ENCODE measurements at places on chromosomes 6 and 20.

GRCh38 chr20:39248171-39248861, 286.2 kb downstream of the DHX35 start:
- DNase-seq = no peak

GRCh38 chr20:46552460-46553420, 2.3 kb upstream of the OCSTAMP start:
- DNase-seq = no peak

DNA sequence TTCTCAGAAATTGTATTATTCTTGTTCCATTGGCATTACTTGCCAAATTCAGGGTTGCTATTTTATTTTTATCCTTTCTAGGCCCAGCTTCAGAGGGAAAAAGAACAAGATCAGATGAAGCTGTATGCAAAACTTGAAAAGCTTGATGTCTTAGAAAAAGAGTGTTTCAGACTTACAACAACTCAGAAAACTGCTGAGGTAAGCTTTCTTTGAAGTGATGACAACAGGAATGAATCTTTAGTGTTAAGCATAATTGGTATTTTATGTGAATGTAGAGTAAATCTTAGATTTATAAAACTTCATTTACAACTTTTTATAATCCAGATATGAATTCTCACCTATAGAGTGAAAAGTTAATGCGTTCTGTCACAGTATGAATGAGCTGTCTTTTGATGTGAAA, 58.4 kb downstream of the CEP57L1 start:
- DNase-seq = no peak

GRCh38 chr6:72699159-72699558, 77.3 kb downstream of the KCNQ5 start:
- no peak for DNase-seq

DNA sequence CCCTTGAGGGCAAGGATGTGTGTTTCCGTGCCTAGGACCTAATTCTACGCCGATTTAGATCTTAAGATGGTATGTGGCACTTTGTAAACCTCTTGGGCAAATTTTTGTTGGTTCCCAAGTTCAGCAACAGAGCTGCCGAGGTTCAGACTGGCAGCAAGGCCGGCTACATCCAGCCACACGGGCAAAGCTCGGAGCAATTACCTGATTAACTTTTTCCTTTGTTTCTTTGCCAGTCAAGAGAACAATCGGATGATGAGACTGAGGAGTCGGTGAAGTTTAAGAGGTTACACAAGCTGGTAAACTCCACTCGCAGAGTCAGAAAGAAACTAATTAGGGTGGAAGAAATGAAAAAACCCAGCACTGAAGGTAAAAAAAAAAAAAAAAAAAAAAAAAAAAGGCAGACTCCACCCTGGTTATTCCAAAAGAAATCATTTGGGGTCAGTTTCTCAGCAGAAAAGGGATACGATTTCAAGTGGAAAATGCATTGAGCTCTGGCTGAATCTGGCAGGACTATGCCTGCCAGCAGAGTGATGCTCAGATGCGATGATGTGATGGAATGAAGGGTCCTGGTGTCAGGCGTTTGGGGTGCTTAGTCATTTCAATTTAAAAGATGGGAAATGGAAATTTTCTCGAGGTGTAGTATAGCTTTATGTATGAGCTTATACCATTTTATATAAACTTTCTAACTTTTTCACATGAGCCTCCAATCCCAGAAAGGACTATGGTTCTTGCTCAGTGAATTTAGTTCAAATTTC, 171.6 kb downstream of the SASH1 start:
- DNase-seq = no peak

DNA sequence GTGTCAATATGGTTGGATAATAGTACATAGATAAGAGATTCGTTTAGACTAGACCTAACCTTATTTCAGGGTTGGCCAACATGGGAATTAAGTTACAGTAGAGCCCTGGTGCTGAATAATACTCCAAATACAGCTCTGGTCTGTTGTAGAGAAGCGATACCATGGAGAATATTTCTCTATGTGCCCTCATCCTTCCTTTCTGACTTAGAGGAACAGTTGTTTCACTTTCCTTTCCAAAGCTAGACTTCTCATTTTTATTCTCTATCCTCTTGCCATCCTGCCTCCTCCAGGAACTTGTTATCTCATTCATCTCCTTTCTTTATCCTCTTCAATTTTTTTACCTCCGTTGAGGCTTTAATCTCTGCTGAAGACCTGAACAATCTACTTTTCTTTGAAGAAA, 68.9 kb downstream of the EDN1 start:
- DNase-seq = no peak

- no peak for DNase-seq
These were observed 4.9 kb downstream of the CENPQ start for GRCh38 chr6:49468042-49468441.

DNA sequence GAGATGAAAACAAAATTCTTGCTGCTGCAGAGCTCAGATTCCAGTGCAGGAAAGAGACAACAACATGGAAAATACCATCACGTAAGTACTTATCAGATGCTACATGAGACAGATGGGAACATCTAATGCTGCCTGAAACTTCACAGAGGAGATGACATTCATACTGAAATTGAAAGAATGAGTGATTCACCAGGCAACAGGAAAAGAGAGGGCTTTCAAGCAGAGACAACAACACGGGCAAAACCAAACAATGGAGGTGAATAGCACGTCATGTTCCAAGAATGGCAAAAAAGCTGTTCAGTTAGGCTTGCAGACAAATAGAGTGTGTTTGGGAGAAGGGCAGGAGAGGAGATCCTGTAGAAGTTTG, 39.3 kb downstream of the GTF2H5 start:
- DNase-seq = no peak

DNA sequence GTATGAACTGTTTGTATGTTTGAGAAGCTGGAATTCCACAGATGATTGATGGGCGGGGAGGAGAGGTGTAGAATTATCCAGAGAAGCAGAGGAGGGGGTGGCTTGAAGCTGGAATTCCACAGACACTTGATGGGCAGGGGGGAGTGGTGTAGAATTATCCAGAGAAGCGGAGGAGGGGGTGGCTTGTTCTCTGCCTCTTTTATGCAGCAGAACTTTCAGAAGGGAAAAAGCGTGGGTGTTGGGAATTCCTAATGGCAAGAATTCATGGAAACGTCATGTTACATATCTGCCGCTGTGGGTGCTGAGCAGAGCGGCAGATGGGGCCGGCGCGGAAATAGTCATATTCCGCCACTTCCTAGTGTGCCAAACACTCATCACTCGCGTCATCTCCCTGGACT, 167.9 kb upstream of the KCNG1 start:
- no peak for DNase-seq

GRCh38 chr20:58613061-58613854, 37.8 kb upstream of the STX16 start:
- no peak for DNase-seq

DNA sequence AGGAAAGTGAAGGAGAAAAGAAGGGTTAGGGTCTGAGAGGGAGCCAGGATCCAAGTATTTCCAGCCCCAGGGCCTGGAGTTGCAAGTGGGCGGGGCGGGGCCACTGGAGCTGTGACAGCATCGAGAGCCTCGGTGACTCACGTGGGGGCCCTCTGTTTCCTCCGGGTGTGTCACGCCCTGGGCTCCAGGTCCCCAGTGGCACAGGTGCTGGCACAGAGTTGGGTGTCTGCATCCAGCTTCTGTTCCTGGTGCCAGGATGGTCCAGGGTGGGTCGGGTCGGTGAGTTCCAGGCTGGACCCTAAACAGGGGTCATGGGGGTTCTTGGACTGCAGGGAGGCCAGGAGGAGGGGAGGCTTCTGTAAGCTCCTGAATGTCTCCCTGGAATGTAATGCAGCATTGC, 16.7 kb downstream of the RAET1L start:
- DNase-seq = no peak

DNA sequence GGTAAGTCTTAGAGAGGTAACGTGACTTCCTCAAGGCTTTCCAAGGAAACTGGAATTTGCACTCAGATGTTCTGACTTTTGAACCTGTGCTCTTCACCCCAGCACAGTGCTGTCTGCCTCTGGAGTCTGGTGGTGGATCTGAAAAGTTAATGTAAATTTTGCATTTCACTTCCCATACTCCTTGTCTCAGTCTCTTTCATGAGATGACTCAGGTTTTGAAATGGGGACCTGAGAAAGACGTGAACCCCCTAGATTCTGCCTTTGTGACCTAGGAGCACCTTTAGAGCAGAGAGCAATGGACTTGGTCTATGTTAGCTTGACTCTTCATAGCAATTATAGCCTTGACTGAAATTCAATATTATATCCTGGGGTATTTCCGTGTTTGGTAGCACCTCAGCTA, 223.0 kb downstream of the QKI start:
- DNase-seq = no peak

GRCh38 chr6:36120539-36120938, 9.8 kb upstream of the MAPK13 start:
- no peak for DNase-seq
